ENCODE measurements at places on chromosomes 13 and 19. TPM values are rescaled to one million over a fixed set of nuclear protein-coding genes. Genes with fewer than 3 reads are reported as not detected.

The GPR108 gene
- total RNA-seq: 28.1 TPM

The CATSPERD gene
- total RNA-seq: not detected

The ZNF571 gene
- 3.8 TPM for total RNA-seq

The HCST gene
- total RNA-seq: 7.1 TPM

The COL4A1 gene
- 119 TPM for total RNA-seq

The CEACAM20 gene
- total RNA-seq: not detected

The ADGRE3 gene
- total RNA-seq: not detected

The TNNI3 gene
- total RNA-seq: 5,071 TPM

- no peak for DNase-seq
Measured at GRCh38 chr19:43337737-43338136, 15.7 kb upstream of the CD177 start.

GRCh38 chr19:49560358-49560900, 19.9 kb downstream of the NOSIP start:
- peak; percentile 50 for DNase-seq

DNA sequence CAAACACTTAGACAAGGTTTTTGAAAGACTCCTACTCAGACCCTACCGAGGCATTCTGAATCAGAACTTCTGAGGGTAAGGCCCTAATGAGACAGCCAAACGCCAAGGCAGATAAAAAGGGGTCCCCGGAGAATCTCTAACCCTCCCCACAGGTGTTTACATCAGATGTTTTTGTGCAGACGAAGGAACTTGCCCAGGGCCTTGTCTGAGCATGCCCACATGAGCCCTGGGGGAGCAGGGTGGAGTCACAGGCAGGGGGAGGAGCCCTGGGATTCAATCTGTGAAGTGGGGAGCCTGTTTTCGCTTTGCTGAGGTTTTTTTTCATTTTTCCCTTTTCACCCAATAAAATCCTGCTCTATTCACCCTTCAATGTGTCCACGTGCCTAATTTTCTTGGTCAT, 61.6 kb upstream of the MED4 start:
- DNase-seq: peak; percentile 35

- DNase-seq: peak; percentile 100
Measured at GRCh38 chr19:5977785-5978605, at the start of gene RANBP3. Gene RANBP3 (minus strand): TSS chr19:5978140. CDS start chr19:5978082, 58 bp downstream.

- no peak for DNase-seq
Measured at GRCh38 chr19:43687660-43687997, 17.7 kb upstream of the PLAUR start.

DNA sequence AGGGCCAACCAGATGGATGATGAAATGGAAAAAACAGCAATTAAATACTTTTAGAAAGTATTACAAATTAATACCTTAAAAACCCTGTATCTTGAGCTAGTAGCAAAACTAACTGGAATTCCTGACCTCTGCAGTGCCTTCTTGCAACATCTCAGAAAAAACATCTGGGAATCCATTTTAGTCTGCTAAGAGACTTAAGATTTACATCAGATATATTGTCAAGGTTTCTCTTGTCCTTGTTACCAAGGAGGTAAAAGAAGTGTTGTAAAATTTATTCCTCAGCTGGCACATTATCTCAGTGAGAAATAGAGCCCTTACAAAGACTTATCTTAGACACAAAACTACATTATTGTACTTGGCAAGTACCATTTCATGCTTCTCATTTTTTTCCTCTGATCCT, 18.5 kb downstream of the KCNRG start:
- DNase-seq: no peak

DNA sequence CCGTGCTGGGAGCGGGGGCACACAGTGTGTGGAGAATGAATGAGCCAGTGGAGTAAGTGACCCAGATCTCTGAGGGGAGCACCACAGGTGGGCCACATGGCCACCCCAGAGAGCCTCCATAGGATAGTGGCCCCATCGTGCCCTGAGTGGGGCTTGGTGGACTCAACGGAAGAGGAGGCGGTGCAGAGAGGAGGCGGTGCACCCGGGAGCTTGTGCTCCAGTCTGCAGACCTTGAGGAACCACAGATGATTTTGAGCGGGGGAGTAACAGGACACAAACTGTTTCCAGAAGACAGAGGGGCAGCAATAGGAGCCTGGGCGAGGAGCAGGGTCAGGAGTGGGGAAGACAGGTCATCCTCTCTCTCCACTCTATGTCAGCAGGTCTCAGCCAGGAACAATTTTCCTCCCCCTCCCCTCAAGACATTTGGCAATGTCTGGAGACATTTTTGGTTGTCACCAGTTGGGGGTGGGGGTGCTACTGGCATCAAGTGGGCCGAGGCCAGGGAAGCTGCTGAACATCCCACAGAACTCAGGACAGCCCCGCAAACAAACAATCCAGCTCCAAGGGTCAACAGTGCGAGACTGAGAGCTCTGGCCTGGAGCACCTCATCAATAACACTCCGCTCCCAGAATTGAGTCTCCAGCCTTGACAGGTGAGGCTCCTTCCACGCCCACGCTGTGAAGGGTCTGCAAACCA, 182.2 kb downstream of the USP12 start:
- no peak for DNase-seq

GRCh38 chr19:12603714-12604113, 6.9 kb downstream of the ZNF490 start:
- DNase-seq: no peak

- DNase-seq: no peak
Measured at GRCh38 chr13:71611292-71611691, 255.7 kb downstream of the DACH1 start.

DNA sequence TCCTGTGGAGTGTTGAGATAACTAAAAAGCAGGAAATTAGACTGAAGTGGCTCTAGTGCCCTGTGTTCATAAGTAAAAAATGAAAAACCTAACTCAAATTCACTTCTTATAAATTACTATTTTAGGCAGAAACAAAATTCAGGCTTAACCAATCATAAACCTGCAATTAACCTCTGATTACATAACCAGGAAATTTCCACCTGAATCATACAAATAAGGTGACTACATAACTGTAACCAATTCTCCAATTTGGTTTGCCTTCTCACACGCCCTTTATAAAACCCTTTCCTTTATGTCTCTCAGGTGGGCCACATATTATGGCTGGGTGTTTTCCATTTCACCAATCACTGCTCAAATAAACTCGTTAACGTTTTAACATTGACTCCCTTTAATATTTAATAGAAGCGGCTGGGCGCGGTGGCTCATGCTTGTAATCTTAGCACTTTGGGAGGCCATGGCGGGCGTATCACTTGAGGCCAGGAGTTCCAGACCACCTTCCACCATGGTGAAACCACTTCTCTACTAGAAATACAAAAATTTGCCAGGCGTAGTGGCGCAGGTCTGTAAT, 22.9 kb upstream of the ZNF724 start:
- DNase-seq: no peak

Measured in left ventricle myocardium superior (tissue), 1 donor.